Stimulated activated CD4-positive, alpha-beta T cell treated with anti-CD3 and anti-CD28 coated beads, Interleukin-4, amount 100 ng/mL, for 24 hours (primary cell): ENCODE measurements at places on chromosomes 2 and 18.
A peak's percentile ranks its signal among the peaks of the same experiment; 100 is the strongest.

DNA sequence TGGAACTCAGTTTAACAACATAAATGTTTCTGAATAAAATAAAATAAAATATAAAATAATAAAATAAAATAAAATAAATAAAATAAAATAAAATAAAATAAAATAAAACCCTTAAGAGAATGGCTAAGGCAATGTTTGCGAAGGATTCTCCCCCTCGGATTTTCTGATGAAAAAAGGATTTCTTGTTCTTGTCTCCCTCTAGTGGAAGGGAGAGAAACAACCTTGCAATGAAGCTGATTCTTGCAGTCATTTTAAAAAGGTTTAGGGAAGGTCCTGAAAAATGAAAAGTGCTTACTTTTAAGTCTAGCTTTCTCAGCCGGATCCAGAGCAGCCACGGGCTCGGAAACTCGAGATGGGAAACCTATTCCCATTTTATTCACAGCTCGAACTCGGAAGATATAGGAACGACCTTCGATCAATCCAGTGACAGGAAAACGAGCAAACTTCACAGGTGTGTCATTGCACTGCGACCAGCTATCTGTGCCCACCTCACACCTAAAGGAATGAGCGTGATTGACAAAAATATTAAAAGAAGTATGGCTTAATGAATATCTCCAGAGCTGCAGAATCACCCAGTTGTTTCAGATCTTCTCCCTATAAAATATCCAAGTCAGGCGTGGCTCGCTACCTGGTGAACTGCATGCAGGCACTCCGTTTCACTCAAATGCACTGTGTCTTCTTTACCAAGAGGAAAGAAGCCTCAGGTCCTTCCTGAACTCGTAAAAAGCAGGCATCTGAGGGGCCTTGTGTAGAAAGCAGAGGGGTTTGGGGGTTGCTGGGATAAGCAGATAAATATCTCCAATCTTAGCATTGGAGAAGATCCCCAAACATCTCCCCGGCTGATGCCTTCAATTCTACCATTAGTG is 68.1 kb downstream of the MYOM1 start:
- no peak for DNase-seq

DNA sequence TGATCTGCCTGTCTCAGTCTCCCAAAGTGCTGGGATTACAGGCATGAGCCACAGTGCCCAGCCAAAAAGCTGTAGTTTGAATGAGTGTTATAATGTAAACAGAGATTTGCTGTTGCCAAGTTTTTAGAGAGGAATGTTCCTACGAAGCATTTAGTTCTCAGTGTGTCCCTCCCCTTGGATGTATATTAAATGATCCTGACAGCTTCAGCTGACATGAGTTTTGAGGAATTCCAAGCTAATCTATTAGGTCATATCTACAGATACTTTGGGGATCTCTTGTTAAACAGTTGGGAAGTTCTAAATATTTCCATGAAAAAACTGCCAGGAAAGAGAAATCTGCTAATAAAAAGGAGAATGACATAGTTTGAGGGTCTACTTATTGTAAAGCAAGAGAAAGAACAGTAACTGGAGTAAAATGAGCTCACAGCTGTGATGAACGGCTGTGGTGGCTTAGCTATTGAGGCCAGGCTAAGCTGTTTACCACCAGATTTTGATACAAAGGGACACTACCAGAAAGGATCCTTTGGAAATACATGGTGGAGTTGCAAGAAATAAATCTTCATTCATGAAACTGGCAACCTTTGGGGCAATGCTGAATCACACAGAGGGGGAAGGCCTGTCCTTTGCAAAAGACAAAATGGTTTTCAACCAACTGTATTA is 2.6 kb upstream of the STON1 start:
- DNase-seq: no peak

DNA sequence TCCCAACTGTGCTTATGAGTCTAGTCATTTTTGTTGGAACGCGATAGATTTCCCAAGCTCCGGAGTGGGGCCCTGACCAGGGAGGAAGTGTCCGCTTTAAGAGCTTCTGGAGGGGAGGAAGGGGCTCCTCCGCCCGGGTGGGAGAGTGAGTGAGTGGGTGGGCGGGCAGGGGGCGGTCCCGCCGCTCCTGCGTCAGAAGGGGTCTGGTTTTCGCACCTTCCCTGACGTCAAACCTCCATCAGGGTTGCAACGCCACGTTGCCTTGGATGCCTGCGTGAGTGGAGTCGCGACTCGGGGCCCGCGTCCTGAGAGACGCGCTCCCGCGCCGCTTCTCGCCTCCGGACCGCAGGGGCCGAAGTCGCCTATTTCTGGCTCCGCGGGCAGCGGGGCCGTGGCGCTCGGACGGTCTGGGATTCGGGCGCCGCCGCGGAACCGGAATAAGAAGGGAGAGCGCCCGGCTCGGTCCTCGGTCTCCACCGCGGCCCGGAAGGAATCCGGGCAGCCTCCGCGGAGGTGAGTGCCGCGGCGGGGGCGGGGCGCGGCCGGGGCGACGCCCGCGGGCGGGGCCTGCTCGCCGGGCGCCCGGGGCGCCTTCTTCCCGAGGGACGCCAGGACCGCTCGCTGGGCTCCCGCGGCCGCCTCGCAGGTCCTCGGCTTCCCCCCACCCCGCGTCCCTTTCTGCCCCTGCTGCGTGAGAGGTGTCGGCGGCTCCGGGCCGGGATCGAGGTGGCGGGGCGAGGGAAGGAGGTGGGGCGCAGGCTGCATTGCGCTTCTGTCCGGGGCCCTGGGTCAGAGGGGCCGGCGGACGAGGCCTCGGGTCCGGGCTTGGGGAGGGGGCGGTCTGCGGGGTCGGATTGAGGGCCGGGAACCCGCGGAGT is at the start of gene ZDBF2:
Gene ZDBF2, plus strand, starts transcription at position 230 of the 878 bp plus-strand sequence. CDS start 7,187 bp downstream, outside the sequence.
- peak; percentile 51 for DNase-seq

- DNase-seq: no peak
Measured at GRCh38 chr2:64318476-64318748, 135.6 kb upstream of the LGALSL start.

- DNase-seq: no peak
Measured at GRCh38 chr2:160075171-160075570, 12.8 kb upstream of the PLA2R1 start.

DNA sequence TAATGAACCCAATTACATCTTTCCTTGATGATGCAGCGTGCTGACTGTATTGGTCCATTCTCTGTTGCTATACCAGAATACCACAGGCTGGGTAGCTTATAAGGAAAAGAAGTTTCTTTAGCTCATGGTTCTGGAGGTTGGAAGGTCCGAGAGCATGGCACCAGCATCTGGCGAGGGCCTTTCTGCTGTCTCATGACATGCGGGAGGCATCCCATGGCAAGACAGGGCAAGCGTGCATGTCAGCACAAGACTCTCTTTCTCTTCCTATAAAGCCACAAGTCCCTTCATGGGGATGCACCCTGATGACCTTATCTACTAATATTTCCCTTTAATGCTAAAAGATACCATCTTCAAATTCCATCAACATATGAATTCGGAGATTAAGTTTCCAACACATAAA is 122.8 kb upstream of the FHL2 start:
- no peak for DNase-seq

DNA sequence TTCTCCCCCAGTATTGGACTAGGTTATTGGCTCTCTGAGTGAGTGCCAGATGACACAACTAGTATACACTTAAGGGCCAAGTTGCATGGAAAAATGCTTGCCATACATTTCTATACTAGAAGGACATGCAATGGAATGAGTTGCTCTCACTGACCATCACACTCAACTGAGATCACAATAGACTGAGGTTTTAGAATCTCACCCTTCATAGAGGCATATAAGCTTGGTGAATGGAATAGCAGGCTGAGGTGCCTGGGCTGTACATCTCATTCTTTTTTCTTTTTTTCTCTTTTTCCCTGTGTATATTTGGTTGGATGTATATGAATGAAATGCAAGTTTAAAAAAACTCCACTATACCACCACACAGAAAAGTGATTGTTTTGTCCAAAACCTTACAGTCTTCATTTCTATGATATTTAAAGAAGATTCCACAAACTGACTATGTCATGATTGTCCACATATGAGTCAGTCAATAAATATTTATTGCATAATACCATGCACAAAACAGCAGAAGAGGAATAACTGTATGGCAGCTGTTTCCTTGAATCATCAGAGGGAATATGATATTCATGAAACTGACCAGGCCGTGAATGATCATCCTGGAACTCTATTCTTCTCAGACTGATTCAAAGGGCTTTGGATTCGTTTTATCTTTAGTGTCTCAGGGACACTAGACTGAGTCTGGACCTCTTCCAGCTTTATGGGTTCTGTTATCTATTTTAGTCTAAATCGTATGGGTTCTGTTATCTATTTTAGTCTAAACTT is 122.6 kb upstream of the STK17B start:
- DNase-seq: no peak

GRCh38 chr18:24727685-24728084 is 267.2 kb downstream of the HRH4 start:
- DNase-seq: no peak

GRCh38 chr2:84908948-84909713 is 3.7 kb downstream of the TMSB10 start:
- DNase-seq: no peak

DNA sequence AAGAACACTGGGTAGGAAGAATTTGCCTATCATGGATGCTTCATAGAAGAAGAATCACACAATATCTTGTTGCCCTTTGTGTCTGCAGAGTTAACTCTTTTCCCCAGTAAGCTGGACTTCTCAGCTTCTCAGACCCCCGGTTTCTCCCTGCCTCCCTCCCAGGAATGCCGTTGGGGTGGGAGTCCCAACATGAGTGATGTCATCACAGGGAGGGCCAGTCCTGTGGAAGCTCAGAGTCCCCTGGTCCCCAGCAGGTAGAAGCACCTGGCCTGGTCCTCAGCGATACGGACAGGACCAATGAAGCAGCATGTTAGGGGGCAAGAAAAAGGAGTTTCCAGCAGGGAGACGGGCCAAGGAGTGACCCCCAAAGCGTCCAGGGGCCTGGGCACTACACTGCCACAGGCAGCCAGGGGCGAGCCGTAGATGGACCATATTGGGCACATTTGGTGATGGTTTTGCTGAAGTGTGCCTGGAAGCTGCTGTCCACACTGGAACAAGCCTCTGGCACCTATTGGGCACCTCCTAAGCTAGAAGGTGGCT is 235.9 kb upstream of the SMAD2 start:
- DNase-seq: no peak

DNA sequence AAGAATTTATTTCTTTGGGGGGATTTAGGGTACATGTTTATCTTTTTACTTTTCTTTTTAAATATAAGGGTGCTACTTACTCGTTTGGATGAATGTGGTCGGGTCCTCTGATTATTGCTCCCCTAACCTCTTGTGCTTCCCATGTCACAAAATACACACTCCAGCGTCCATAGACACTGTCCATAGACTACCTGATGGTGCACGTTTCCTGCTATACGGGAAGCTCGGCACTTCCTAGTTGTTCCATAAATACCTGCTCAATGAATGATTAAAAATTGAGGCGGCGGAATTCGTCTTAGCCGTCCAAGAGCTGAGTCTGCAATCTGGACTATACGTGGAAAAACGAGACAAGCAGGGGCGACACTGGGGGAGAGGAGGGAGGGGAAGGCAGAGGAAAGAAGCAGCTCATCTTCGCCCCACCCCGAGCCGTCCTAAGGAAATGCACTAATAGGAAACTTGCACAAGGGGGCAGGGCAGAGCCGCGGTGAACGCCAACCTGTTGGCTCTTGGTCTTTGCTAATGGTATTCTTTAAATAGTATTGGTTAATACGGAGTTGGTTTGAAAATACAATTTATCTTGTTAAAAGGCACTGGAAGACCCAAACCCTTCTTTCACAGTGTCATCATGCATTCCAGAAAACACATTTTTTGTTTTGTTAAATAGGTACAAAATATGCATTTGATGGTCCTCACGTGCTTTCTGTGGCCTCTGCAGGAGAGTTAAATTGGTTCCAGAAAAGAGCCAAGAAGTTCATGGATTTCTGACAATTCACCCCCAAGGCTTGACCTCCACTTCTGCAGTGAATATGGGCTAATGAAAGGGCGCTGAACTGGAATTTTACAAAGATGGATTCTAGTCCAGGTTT is 73.0 kb upstream of the KCTD1 start:
- no peak for DNase-seq

- DNase-seq: no peak
Measured at GRCh38 chr2:114949228-114949804, 506.9 kb downstream of the DPP10 start.

GRCh38 chr18:40018266-40018665 is 1936.8 kb upstream of the PIK3C3 start:
- no peak for DNase-seq

GRCh38 chr2:198385326-198385725 is 580.9 kb downstream of the PLCL1 start:
- no peak for DNase-seq

- DNase-seq: no peak
Measured at GRCh38 chr2:233832869-233833311, 21.4 kb downstream of the HJURP start.

DNA sequence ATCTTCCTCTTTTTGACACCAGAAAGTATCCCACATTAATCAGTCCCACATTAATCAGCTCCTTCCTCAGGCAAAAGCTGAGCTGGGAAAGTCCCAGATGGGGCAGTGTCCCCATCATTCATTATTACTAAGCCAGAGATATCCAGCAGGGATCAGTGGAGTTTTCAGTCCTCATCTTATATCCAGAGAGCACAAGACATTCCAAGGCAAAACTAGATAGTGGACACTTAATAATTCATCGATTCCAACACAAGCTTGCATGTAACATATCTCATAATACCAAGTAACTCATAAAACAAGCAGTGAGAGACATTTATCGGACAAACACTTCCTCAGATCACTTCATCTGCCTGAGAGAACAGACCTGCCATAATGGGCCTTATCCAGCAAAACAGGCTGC is 53.1 kb downstream of the MCFD2 start:
- no peak for DNase-seq

GRCh38 chr18:38718365-38718901 is 1152.8 kb upstream of the CELF4 start:
- DNase-seq: no peak

GRCh38 chr2:234951664-234952269 is at the start of gene SH3BP4:
Gene SH3BP4, plus strand, starts transcription at chr2:234952017. Its CDS starts 82,986 bp downstream, at chr2:235035003.
- DNase-seq: peak; percentile 15

DNA sequence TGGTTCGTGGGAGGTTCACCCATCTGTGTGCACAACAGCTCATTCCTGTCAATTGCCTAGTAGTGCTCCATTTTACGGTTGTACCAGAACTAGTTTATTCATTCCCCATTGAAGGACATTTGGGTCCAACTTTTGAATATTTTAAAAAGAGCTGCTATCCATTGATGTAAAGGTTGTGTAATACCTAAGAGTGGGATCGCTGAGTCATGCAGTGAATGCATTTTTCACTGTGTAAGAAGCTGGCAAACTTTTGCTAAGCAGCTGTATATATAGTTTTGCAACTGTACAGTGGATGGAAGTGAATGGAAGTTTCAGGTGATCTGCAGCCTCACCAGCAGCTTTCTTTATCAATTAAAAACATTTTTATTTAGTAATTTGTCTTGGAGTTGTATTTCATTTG is 104.5 kb downstream of the DCDC2C start:
- DNase-seq: no peak
